Fibroblast of the aortic adventitia (primary cell): ENCODE measurements at places on chromosomes 1 and 21. TPM values are rescaled to one million over a fixed set of nuclear protein-coding genes. Genes with fewer than 3 reads are reported as not detected.

GRCh38 chr1:32728413-32729077 lies 26.0 kb upstream of the SYNC start:
- no peak for DNase-seq

GRCh38 chr1:58782178-58783089 lies 1.4 kb downstream of the JUN start:
- DNase-seq = peak; percentile 41

The STYXL2 gene
- not detected in 2 replicates for total RNA-seq

DNA sequence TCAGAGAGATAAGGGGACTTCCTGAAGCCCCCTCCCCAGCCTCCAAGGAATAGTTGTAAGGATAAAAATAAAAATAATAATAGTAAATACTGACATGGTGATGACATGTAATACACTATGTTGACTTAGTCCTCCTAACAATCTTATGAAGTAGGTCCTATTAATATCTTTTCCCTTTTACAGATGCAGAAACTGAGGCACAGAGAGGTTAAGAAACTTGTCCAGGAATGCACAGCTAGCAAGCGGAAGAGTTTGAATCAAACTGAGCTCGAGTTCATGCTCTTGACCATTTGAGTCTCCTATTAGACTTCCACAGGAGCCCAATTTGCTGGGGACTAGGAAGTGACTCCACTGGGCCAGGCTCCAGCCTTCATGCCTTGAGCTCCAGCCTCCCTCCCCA lies 194.8 kb downstream of the GRIK3 start:
- no peak for DNase-seq

The GJB3 gene
- not detected in 2 replicates for total RNA-seq

GRCh38 chr1:23908453-23909341 lies 4.5 kb downstream of the CNR2 start:
- no peak for DNase-seq

The OR2T27 gene
- not detected in 2 replicates for total RNA-seq

The C1orf94 gene
- total RNA-seq = not detected in 2 replicates

- DNase-seq = no peak
These were observed 11.5 kb downstream of the ATP2B4 start for GRCh38 chr1:203638103-203638475.

DNA sequence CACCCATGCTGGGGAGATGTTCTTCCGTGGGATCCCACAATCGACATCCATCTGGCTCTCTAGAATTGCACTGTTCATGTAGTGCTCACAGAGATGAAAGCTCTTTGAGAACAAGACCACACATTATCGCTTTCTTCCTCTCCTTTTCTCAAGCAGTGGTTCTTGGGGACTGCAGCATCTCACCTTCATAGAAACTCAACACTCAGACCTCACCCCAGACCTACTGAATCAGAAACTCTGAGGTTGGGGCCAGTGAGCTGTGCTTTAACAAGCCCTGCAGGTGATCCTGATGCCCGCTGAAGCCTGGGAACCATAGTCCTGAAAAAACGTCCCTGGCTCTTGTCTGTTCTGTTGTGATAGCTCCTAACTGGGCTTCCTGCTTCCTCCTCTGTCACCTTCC lies 251.3 kb upstream of the FGGY start:
- no peak for DNase-seq

The FBXO44 gene
- total RNA-seq = 8.1 and 16.0 TPM in 2 replicates

GRCh38 chr1:74467786-74468377 lies 44.5 kb downstream of the LRRC53 start:
- no peak for DNase-seq

- DNase-seq = no peak
These were observed 542.2 kb downstream of the DPYD start for GRCh38 chr1:97378596-97378995.

The S100B gene
- 1.1 and 1.2 TPM in 2 replicates for total RNA-seq

- DNase-seq = no peak
These were observed 22.3 kb downstream of the GREM2 start for GRCh38 chr1:240589585-240590110.

The CD101 gene
- total RNA-seq = 0.09 and 0.41 TPM in 2 replicates

- DNase-seq = no peak
These were observed 417.7 kb downstream of the SIPA1L2 start for GRCh38 chr1:232212253-232212652.

- DNase-seq = peak; percentile 58
These were observed 20.0 kb upstream of the SYDE2 start for GRCh38 chr1:85220756-85221201.

DNA sequence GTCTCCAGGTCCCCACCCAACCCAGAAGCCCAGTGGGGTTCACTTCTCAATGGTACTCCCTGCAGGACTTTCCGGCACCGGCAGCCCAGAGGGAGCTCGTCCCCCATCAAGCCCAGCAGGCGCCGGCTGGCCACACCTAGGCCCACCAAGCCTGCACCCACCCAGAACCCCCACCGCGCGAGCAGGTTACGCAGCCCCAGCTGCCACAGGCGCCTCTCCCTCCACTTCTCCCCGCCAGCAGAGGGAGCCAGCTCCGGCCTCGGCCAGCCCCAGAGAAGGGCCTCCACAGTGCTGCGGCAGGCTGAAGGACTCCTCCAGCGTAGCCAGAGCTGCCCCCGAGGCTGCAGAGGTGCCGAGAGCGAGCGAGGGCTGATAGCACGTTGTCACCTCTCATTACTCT lies 722.3 kb downstream of the PLA2G4A start:
- no peak for DNase-seq

DNA sequence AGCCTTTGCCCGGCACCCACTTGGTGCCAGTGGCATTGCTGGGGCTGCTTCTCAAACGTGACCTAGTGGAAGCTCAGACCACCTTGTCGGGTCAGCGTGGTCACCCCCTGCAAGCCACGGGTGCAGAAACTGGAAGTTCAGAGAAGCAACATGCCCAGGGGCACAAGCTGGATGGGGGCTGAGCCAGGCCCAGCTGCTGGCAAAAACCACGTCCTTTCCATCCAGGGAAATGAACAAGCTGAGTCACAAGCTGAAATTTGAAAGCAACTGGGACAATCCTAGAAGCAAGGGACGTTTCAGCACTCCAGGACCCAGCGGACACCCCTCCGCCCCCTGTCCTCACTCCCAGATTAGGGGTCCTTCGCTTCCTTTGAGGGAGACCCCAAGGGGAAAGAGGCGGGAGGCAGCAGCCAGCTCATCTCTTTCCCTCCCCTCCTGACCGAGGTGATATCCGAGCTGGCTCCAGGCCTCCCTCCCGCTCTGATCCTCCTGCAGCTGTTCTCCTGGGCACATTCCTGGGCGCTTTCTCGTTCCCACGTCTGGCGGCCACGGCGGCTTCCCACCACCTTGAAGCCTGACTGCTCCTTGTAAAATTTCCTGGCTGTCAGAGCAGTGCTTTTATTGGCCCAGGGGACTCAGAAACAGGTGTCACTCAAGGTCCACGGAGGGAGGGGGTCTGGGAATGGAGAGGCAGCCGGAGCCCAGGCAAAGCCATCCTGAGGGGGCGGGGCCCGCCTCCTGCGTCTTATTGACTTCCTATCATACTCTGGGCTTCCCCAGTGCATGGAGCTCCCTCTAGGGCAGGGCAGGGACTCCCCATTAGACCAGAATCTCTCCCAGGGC lies 62.8 kb downstream of the PAX7 start:
- no peak for DNase-seq

- peak; percentile 11 for DNase-seq
These were observed 719.0 kb downstream of the RWDD3 start for GRCh38 chr1:95953015-95953414.

The TRPM2 gene
- 0.08 TPM in 1 of 2 replicates, not detected in the other for total RNA-seq

GRCh38 chr1:236275586-236275985 lies 6.2 kb downstream of the ERO1B start:
- no peak for DNase-seq

The F13B gene
- not detected in 2 replicates for total RNA-seq

DNA sequence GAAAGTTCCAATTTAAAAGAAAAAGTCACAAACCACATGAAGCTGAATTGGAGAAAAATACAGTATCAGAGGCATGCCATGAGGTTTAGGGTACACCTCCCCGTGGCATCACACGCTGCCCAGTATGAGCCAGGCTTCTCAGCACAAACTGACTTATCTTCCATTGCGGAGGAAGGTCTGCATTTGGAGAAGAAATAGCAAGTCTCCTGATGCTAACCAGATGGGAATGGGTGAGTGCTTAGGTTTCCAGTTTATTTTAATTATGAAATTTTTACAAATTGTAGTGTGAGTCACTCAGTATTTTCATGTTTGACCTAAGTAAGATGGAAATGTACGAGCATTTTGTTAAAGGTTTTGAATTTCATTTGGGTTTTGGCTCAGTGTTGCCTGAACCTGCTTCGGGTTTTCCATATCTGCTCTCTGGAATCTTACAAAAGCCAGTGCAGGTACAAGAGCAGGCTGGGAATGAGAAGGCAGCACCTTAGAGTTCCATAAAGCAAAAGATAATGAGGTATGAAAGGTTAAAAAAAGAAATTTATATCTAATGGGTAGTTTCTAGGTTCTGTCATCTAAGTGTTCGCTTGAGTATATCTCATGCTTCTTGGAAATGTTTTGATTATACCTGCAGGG lies 213.9 kb downstream of the PATJ start:
- DNase-seq = no peak

GRCh38 chr1:87111659-87112371 lies 197.4 kb downstream of the HS2ST1 start:
- DNase-seq = peak; percentile 62

The CASZ1 gene
- total RNA-seq = 0.09 TPM in 1 of 2 replicates, not detected in the other

The CYP4B1 gene
- not detected in 2 replicates for total RNA-seq

The TRIM67 gene
- total RNA-seq = not detected in 2 replicates

- no peak for DNase-seq
These were observed 24.7 kb downstream of the SCYL3 start for GRCh38 chr1:169868978-169869377.

The SSX2IP gene
- total RNA-seq = 34.9 and 40.3 TPM in 2 replicates

DNA sequence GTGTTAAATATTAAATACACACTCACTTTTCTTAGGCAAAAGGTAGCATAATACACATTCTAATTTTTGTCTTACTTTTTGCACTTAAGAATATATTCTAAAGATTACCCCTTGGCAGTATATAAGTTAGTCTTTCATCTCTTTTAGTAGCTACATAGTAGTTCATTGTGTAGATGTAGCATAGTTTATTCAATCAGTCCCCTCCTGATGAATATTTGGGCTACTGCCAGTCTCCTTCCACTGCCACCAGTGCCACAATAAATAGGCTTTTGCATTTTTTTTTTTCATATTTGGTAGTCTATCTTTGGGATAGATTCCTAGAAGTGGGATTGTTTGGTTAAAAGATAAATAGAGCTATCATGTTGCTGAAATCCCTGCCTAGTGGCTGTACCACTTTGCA lies 388.8 kb upstream of the RUNX1 start:
- no peak for DNase-seq

GRCh38 chr1:28249013-28249865 lies 10.1 kb upstream of the SESN2 start:
- DNase-seq = peak; percentile 87

GRCh38 chr1:201877877-201878401 lies 10.8 kb upstream of the SHISA4 start:
- peak; percentile 70 for DNase-seq

GRCh38 chr1:65260851-65261473 lies 48.4 kb upstream of the DNAJC6 start:
- DNase-seq = no peak

DNA sequence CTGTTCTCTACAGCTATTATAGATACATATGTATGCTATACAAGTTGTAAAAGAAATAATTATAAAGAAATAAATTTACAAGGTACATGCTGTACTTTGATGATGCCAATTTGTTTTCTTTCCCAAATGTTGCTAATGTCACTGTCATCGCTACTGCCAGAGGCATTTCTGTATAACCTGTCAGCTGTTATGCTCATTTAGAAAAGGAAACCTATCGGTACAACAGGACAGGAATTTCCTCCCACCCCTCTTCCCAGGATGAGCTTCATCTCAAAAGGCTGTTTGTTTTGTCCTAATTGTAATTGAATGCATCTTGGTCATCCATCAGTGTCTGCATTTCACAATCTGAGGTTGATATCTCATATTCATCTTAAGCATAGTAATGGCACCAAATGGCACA lies 975.7 kb downstream of the TTLL7 start:
- DNase-seq = no peak

GRCh38 chr1:94130851-94131595 lies 10.1 kb upstream of the ABCA4 start:
- DNase-seq = no peak

DNA sequence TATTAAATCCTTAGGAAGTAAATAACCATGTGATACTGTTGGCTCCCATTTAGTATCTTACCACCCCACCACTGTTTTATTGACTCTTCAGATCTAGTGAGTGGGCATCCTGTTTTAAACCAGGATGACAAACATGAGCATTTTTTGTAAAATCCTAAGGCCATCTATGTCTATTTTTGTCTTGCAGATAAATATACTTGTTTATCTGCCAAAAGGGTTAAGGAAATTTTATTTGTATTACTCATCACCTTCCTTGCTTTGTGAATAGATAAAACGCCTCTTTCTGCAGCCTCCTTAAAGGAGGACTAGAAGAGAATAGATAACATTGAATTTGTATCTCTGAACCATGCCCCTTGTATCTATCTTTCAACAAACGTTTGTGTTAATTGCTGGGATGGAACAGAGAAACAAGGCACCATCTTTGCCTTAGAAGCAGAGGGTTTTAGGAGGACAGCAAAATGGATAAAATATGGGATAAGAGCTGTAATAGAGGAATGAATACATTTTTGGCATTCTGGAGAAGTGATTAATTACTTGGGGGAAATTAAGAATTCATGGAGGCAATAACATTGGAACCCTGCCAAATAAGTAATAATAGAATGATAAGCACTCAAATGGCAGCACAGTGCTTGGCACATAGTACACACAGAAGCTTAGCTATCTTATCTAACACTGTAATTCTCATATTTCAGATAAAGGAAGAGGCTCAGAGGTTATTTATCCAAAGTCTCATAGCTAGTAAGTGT lies 14.7 kb downstream of the YTHDF2 start:
- DNase-seq = peak; percentile 73
